ENCODE measurements at places on chromosomes 11 and 22.
A peak's percentile ranks its signal among the peaks of the same experiment; 100 is the strongest.

DNA sequence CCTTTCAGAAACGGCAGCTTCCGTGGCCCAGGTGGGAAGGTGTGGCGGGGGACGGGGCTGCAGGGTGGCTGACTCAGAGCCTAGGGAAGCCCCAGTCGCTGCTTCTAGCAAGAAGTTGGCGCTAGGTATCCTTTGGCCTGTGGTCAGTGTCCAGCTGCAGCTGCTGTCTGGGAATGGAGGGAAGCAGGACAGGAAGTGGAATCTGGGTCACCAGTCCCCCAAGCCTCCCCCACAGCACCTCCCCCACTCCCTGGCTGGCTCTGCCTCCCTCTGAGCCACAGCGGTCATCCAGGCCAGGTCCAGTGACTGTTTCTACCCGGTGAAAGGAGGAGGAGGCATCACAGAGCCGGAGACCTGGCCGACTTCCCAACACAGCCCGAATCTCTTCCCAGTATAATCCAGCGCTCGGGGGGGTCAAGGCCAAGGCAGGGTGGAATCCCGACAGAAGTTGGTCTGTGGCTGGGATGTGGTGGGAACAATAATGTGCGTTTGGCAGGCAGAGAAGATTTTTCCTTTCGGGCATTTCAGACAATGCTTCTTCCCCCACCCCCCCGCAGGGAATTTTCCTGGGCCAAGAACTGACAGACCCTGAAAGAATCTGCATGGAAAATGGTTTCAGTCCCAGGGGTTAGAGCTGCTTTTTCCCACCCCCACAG lies 45.1 kb downstream of the C11orf96 start:
- DNase-seq, result no peak

DNA sequence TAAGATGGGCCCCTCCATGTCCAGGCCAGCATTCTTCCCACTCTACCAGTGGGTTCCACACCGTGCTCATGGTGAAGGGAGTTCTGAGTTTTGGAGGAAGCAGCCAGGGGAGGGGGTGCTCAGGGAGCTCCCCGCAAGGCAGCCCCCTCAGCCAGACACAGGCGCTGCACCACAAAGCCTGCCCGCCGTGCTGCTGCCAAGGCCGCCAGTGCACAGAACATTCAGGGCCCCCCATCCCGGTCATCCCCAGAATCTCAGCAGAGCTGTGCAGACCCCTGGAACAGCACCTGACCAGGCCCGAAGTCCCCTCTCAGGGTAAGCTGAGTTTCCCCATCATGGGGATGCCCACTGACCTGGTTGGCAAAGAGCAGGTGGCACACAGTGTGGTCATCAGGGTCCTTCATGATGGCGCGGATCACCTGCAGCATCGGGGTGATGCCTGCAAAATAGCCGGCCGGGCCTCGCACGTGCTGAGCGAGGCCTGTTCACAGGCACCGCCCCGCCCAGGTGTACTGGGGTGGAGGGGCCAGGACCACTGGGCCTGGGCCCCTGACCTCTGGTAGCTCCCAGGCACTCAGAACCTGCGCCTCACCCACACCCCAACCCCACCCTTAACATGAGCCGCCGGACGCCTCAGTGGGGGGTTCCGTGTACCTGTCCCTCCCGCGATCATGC lies 12.4 kb upstream of the POLDIP3 start:
- DNase-seq, result no peak

GRCh38 chr22:25110846-25111578 lies 88.6 kb upstream of the CRYBB3 start:
- peak; percentile 46 for DNase-seq

DNA sequence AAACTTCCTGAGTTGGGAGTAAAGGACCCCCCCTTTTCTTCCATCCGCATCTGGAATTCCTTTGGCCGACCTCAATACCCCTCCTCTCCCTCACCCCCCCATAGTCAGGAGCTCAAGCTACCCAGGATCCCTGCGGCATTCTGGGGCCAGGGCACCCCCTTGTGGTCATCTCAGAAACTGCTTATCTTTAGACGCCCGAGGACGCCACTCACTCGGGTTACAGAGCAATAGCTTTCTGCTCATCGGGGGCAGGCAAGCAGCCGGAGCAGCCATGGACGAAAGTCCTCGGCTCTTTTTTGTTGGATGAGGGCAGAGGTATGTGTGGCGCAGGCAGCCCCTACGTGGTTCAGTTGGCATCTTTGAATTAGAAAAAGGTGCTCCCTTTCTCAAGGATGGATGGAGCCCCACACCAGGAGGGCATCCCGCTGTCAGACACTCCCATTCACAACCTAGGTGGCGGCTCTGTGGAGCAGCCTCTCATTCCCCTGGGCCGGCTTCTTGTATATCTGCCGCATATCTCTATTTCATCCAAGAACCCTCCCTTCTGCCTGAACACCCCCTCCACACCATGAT lies 2.3 kb downstream of the C1QTNF5 start:
- DNase-seq, result peak; percentile 60

GRCh38 chr11:81459766-81460306 lies 1273.8 kb downstream of the FAM181B start:
- DNase-seq, result no peak

GRCh38 chr11:74860743-74861142 lies 88.1 kb downstream of the XRRA1 start:
- DNase-seq, result no peak

DNA sequence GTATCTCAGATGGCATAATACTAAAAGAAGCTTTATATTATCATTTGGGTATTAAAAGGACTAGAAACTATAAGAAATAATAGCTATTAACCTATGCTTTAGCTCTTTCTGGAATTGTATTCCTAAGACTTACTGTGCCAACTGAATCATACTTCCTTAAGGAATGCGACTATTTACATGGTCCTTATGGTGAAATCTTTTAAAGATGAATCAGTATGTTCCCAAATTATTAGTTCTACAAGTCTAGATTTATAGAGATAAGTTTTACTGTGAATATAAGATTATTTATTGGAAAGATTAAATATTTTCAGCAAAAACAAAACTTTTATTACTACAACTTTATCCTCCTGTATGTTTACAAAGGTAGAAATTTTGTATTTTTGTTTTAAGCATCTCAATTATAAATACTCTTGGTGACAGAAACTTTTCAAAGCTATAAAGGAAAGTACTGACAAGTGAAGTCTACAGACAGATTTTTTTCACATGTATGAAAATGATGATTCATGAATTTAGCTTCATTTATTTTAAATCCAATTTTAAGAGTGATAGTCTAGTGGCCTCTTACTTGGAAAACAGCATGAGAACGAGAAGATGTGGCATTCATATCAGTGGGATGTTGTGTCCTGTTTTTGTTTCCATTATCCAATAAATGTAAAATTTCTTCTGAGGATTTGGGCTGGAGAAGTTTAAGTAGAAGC lies 17.8 kb downstream of the KIF18A start:
- DNase-seq, result no peak

DNA sequence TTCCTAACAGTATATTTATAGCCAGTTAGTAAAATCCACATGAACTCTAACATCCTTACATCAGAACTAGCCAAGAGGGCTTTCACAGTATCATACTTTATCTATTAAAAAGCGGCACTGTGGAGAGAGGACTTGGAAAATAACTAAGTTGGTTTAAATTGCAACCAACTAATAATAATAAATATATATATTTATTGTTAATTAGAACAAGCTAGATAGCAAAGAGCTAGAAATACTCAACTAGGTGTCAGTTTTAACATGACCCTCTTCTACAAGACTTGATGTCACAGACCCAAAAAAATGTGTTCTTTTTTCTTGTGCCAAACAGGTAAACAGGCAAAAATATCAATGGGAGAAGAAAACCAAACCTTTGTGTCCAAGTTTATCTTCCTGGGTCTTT lies at the start of gene OR2D3:
Gene OR2D3, plus strand, starts transcription at position 301 of the 400 bp plus-strand sequence. Its CDS starts 0 bp downstream, at position 301.
- no peak for DNase-seq

- no peak for DNase-seq
Measured at GRCh38 chr11:73469401-73469800, 93.2 kb downstream of the RELT start.

DNA sequence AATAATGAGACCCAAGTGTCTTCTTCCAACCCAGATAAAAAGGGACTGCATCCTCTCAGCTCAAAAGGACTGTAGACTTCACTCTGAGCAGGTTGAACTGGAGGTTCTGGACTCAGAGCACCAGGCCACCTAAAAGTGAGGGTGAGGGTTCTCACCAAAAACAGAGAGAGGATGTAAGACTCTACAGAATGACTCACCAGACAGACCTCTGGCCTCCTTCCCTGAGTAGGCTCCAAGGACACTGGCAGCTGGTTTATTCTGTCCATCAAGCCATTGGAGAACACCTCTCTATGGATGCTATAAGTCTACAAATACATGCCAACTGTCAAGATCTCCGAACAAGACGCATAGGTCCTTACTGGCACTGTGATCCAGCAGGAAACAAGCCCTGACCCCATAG lies 27.2 kb downstream of the FEZ1 start:
- no peak for DNase-seq

DNA sequence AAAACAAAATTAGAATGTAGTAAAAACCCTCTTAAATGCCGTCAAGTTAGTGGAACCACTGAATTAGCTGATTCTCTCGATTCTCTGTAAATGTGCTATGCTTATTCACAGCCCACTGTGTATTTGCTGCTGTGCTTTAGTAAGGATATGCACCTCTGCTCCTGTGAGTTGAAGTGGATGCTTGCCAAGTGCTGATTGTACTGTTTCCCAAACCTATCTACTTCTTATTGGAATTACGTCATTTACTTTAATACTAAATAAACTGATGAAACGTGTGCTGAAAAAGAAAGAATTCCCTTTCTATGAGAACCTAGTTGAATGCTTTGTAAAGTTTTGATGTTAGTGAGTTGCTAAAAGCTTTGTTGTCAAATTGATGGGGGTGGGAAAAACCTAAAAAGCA lies 158.4 kb downstream of the LRRC4C start:
- no peak for DNase-seq

DNA sequence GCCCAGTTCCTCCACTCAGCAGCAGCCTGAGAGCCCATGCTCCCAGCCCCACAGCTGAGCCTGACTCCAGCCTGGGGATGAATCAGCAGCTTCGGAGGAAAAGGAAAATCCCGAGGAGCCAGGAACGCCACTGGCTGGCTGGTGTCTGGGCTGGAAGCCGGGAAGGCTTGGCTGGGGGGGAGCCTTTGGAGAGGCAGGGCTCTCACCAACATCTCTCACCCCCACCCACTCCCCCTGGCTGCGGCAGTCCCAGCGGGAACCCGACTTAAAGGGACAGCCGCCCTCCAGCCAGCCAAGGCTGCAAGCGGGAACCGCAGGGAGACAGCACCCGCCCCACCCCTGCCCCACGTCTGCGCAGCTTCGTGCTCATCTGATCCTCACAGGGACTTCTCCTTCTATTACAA lies 28.4 kb downstream of the KIAA0930 start:
- no peak for DNase-seq

DNA sequence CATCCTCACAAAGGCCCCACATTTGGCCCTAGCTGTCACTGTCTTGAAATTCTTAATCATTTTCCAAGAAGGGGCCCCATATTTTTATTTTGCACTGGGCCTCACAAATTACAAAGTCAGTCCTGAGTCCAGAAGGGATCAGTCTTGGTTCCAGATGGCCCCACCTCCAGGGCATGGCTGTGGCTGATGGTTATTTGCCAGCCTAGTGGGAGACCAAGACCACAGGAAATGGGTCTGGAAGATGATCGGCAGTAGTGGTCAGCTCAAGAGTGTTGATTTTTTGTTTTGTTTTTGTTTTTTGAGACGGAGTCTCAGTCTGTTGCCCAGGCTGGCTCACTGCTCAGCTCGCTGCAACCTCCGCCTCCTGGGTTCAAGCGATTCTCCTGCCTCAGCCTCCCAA lies 47.1 kb upstream of the EMID1 start:
- no peak for DNase-seq

GRCh38 chr11:119115484-119116234 lies 5.7 kb upstream of the HINFP start:
- DNase-seq, result peak; percentile 33

- DNase-seq, result no peak
Measured at GRCh38 chr22:22955276-22955798, 67.7 kb downstream of the IGLL5 start.

GRCh38 chr11:94152678-94153065 lies 24.0 kb downstream of the PANX1 start:
- no peak for DNase-seq

DNA sequence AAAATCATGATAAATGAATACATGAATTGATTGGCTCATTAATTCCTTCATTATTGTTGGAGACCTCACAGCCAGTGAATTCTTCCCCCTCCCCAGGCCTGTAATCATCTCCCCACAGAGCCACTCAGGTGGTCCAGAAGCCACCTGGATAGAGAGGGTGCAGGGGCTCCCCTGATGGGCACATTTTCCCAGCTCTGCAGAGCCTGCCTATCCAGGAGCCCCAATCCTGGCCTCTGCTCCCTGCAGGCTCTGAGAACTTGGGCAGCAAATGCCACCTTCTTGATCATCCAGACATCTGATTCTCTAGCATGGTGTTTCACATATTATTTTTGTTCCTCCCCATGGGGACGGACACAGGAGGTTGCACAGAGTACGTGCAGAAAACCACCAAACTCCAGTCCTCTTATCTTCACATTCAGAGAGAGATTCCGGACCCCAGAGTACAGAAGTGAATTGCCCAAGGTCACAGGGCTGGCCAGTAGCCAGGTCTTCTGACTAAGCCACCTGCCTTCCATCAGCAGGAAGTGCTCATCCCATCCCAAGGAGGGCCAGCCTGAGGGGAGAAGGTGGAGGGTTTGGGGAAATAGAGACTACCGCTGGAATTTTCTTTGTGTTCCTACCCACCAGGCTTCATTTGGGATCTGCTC lies 348.0 kb downstream of the BUD13 start:
- DNase-seq, result no peak

DNA sequence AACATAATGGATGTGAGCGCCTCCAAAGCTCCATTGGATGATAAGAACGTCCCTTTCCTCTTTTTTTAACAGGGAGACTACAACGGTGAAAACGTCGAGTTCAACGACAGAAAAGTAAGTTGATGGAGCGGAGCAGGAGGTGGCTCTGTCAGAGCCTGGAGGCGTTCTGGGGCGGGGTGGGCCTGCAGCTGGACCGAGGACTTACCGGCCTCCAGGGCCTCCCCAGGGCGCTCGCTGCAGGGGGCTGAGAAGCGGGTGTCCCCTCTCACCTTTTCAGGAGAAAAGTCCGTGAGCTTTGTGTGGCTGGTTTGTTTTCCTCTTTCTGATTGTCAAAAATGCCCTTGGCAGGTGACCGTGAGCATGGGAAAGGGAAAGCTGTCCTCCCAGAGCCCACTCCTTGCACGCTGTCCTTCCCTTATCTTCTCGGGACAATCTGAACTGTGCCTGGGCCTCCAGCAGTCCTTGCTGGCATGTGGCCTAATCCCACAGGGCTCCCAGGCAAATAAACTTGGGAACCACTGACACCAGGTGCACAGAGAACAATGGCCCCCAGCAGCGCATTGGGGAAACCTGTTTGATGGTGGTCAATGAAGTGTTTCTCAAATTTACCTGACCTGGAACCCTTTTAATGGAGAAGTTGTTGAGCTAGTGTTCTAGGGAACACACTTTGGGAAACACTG lies 38.4 kb downstream of the ANO1 start:
- no peak for DNase-seq

DNA sequence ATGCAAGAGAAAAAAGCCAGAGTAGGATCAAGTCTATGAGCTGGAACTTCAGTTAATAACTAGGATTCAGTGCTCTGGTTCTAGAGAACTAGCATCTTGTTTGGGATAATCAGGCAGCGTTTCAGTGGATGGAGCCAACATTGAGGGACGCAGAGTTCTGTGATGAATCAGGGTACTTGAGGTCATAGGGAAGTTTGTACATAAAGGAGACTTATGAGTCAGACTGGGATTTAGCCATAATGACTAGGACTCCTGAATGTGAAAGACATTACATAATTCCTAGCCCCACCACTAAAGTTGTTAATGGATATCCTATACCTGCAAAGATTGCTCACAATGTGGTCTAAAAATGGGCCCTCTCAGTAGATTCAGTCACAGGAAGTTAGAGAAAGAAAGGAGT lies 6.8 kb downstream of the SLN start:
- DNase-seq, result no peak

GRCh38 chr11:2164861-2165555 lies 4.0 kb upstream of the INS start:
- DNase-seq, result no peak
